ENCODE measurements at places on chromosomes 5 and 9.

- no peak for DNase-seq
Observed at GRCh38 chr5:130066644-130067043, 162.4 kb downstream of the CHSY3 start.

DNA sequence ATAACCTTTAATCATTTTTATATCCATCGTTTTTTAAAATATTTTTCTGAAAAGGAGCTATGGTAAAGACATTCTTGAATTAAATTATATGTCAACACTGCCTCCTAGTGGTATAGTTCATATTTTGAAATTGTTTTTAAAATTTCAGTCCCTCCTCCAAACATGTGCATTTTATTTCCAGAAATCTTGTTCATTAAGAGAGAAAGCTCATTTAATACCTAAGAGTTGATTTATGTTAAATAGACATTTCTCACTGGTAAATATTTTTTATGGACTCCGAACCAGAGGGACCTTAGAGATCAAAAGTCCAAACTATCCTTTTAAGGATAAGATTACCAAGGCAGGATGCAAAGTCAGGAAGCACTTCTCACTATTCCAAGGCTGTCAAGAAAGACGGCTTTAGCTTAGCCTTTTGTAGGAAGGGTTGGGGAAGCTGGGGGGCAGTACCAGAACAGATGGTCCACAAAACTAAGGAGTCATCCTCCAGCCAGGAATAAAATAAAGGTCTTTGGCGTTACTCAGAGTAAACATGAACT is 21.6 kb downstream of the BHMT start:
- no peak for DNase-seq

GRCh38 chr9:136043441-136043991 is 51.6 kb downstream of the NACC2 start:
- DNase-seq, result no peak

GRCh38 chr9:19405771-19406170 is 3.0 kb upstream of the ACER2 start:
- DNase-seq, result no peak

DNA sequence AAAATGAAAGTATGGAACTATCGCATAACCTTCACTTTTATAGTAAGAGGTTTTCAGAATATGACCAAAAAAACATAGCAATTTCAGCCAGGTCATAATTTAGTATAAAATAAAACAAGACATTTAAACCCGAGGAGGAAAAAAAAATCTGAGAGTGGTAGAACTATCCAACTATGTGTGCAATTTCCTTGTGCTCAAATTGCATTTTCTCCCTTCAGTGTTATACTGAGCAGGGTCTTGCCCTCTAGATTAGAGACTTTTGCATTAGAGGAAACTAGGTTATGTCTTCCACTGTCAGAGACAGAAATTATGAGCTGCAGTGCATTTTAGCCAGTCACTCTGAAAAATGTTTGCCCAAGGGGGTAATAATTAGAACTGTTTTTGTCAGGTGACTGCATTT is 330.6 kb downstream of the NR2F1-AS1 start:
- DNase-seq, result no peak

- no peak for DNase-seq
Observed at GRCh38 chr9:115999498-115999897, 154.1 kb upstream of the PAPPA start.

- DNase-seq, result no peak
Observed at GRCh38 chr9:107285286-107285685, 2.2 kb downstream of the RAD23B start.

DNA sequence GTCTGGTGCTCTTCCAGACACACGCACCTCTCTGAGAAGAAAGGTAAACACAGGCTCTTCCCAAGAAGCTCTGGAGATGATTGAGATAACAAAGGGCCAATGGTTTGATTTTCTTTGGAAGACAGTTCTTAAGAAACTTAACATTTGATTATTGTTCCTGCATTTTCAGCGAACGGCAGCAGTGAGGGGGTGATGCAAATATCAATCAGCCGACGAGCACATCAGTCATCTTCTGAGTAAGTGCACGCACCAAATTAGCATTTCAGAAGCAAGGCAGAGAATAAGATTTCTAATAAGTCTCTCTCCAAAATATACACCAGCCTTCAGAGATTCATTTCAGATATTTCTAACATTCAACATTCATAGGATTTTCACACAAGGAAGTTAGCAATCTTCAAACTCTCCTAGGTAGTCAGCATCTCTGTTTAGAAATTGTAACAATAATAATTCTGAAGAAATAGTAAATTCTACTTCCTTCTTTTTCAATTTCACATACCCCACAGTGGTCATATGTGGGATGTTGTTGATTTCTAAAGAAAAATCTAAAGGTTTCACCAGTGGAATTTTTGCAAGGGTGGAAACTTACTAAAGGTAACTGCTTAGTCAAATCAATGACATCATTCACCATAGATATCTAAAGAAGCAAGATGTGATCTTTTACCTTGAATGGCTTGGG is 250.3 kb downstream of the SEC61B start:
- DNase-seq, result no peak

DNA sequence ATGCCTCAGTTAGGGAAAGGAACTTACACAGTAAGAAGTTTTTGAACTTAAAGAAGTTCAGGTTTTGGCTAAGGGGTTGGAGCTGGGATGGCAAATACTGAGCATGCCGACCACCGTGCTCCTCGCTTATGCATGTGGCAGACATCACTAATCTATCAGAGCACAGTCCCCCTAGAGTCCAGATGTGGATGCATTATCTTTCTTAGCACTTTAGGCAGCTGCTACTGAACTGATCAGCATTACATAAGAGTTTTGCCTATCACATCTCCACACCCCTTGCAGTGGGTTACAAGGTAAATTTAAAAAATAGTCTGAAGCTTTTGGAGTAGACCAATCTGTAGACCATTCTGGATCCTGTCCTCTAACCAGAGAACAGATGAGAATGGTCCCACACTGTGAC is 22.4 kb downstream of the MACIR start:
- DNase-seq, result no peak

GRCh38 chr9:79043916-79044315 is 527.8 kb upstream of the TLE4 start:
- DNase-seq, result no peak

DNA sequence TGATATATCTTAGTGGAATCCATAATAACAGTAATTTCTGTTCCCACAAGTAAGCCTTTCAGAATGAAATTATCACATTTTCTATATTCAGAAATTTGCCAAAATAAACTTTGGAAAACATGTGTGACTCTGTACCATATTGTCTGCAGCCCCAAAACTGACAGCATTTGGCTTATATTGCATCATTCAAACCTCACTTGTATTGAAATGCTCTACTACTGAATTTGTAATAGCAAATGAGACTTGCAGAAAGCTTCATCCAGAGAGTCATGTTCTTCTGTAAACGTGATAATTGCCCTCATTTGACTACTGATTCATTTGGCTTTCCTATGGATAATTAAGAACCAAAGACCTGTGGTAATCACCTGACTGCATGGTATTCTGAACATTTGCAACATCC is 1249.5 kb upstream of the CDH18 start:
- no peak for DNase-seq

GRCh38 chr5:90809311-90810056 is 250.9 kb downstream of the ADGRV1 start:
- no peak for DNase-seq

- no peak for DNase-seq
Observed at GRCh38 chr5:65121880-65122436, 353.2 kb downstream of the CWC27 start.

DNA sequence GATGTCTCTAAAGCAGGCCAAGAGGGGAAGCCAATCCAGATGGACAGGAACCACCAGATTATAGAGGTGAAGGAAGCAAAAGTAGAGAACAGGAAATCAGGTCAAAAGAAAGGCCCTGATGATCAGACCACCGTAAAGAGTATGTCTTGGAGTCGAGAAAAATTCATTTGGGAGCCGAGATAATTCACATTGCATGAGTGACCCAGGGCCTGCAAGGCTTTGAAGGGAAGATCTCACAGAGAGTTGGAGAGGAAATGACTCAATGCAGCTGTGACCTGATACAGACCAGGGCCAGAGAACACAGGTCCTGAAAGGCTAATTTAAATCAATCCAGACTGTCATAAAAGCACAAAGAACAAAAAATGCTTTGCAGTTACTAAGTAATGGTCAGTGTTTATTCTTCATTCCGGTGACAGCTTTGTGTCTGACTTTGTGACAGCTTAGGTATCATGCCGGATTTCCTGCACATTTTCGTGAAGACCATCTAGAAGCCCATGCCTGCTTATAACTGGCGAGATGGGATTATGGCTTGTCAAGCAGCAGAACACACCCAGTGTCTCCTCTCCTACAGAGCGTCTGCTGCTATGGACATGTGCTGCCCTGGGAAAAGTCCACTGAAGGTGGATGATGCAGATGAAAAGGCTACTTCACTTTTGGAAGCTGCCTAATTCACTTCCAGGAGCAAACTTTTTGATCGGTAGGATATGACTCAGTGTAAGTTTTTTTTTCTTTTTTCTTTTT is 5.8 kb upstream of the ACTBL2 start:
- DNase-seq, result no peak

- DNase-seq, result no peak
Observed at GRCh38 chr5:179279347-179280094, 65.7 kb downstream of the ADAMTS2 start.

- no peak for DNase-seq
Observed at GRCh38 chr9:135647884-135648283, 8.5 kb upstream of the GLT6D1 start.

GRCh38 chr9:124284940-124285441 is 27.2 kb downstream of the NEK6 start:
- no peak for DNase-seq

GRCh38 chr9:93205896-93206575 is 22.1 kb downstream of the WNK2 start:
- no peak for DNase-seq

DNA sequence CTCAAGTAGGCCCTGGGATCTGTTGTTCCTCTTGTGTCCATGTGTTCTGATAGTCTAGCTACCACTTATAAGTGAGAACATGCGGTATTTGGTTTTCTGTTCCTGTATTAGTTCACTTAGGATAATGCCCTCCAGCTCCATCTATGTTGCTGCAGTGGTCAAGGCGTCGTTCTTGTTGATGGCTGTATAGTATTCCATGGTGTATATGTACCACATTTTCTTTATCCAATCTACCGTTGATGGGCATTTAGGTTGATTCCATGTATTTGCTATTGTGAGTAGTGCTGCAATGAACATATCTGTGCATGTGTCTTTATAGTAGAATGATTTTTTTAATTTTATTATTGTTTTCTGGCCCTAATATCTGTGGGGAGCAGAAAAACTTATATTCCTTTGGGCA is 74.3 kb downstream of the MAT2B start:
- DNase-seq, result no peak

DNA sequence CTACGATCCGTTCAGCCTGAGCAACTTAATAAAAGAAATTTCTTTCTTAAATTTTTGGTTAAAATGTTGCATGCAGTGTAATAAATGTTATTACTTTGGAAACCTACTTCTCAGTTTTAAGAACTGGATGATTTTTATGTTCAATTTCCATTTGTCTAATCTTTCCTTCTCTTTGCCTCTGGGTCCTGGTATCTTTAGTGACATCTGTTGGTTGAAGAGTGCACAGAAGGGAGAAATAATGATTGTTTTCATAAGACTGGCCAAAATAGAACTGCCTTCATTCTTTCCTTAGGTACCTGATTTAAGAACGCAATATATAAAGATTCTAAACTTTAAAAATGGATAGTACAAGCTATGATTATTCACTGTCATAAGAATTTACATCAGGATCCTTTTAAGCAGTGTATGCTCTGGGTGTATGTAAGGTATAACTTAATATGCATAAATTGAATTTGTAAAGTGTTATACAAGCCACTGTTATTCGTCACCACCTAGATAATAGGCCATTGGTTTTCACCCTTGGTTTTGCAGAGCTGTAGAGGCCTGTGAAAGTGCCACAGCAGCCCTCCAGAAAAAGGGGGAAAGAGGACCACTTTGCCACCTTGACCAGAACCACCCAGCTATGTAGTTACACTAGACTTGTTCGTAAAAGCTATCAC is 82.8 kb upstream of the TLX3 start:
- no peak for DNase-seq

GRCh38 chr5:154543380-154543779 is 65.4 kb upstream of the HAND1 start:
- DNase-seq, result no peak

DNA sequence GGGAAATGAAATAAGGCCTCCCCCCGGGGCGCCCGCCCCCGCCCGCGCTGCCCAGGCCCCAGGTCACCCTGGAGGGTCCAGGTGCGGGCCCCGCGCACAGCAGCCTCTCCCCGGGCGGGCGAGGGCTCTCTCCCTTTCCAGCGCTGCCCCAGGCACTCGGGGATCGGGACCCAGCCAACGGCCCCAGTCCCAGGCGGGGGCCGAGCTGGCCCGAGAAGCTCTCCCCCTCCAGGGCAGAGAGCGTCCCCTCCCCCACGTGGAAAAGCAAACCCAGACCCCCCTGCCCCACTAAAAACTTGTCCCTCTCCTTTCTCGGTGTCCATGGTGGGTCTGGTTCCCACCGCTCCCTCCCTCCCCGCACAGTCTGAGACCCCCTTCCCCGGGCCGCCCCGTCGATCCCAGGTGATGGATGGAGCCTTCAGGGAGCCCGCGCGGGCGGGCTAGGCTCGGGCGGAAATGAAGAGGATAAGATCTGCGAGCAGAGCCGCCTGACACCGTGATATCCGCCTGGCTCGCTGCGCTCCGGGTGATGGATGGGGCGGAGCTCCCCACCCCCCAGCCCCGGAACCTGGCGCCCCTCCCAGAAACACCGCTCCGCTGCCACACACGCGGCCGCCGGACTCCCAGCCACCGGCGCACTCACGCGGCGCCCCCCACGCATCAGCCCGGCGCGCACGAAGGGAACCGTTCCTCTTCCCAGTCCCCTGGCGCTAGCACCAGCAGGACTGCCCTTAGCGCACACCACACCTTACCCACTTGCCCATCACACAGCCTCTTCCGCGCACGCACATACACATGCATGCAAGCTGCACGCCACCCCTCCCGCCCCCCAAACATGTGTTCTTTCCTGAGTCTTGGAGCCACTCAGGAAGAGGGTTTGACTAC is 81.7 kb upstream of the ZBTB43 start:
- DNase-seq, result peak; percentile 60

GRCh38 chr5:176536132-176536901 is 885 bp downstream of the RNF44 start:
- peak; percentile 59 for DNase-seq

DNA sequence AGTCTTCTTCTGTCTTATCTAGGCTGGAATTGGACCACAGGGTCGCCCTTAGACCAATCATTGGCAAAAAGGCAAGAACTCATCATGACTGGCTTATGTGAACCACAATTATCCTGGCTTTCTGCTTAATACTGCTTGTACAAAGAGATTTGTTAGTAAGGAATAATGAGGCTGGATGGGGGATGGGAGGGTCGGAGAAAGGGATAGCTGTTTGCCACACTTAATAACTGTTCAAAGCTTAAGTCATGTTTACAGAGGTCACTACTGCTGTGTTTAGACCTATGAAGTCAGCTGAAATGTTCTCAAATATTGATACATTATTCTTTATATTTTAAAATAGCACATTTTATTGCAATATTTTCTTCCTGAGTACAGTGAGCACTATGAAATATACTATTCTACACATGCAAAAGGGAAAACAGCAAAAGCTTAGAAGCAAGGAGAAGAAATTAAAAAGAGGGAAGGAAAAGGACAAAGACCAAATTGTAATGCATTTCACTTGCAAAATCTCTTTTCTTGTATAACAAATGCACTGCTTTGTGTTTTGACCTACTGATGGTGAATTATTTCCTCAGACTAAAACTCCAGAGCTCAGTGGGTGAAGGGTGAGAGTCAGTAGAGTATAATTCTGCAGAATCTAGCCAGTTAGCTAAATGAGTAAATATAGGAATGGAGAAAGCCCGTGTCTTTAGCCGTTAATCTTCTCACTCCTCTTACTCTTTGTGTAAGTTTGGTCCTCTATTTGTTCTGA is 404.9 kb upstream of the ZNF608 start:
- no peak for DNase-seq
